ENCODE measurements at places on chromosomes 3 and 15.

- DNase-seq: no peak
Measured at GRCh38 chr15:57464480-57464879, 88.2 kb downstream of the CGNL1 start.

- no peak for DNase-seq
Measured at GRCh38 chr3:176275538-176275937, 921.7 kb downstream of the TBL1XR1 start.

DNA sequence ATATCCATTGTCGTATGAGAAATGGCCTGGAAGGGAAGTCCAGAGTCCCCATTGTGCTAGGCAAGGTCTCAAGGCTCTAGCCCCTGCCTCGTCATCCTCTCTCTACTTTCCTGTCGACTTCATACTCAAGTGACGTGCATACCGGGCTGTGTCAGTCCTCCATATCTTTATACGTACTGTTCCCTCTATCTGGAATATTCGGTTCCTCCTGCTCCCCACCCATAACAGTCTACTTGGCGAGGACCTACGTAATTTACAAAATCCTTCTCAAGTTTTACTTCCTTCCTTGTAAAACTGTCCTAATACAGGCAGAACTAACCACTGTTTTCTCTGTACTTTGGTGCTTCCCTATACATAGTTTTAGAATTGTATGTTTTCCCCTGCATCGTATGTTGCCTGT, 2.2 kb upstream of the ALPK3 start:
- DNase-seq: no peak

DNA sequence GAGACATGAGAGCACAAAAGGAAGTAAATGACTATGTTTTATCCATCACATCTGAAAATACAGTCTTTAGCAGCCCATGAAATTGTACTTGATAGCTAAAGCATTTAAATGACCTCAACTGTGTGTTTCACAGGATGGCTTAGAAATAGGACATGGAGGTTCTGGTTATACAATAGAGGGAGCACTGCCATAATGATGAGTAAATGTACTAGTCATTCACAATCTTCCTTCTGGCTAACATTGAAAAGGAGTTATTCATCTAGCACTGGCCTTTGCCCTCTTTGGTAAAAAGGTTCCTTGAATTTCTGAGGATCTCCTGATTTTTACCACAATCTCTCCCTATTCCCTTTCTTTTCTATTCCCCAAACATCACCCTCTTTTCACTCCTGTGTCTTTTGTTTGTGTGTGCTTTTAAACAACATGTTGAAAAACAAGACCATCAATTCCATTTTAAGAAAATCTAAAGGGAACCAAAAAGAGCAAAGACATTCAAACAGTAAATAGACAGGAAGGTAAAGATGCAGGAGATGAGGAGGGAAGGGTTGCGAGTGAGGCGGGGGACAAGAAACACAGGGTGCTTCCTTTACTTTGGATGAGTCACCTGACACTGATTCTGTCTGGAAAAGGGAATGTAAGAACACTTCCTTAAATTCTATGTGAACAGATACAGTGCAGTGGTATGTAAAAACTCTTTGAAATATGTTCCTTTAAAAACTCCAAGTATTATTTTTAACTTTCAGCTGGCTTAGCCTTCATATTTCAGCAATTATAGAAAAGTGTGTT, 619.0 kb downstream of the MECOM start:
- DNase-seq: no peak

DNA sequence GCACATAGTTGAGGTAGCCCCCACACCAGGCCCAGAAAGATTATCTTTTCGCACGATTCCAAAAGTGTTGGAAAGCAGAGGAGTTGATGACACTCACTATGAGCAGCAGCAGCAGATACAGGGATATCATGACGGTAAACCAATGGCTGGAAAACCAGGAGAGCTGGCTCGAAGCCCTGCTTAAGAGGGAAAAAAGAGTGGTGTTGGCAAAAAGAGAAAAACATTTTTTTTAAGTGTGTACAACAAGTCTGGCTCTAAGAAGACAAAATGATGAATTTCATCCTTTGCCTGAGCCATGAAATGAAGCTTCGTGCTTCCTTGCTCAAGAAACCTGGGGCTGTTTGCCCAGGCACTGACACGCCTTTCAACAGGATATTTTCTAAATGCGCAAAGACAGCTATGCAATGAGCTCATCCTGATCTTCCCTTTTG, 27.3 kb downstream of the PARP16 start:
- DNase-seq: no peak

- no peak for DNase-seq
Measured at GRCh38 chr15:80151576-80151975, 1.2 kb upstream of the FAH start.

GRCh38 chr3:68448510-68449383, 483.6 kb downstream of the TAFA4 start:
- DNase-seq: no peak

- DNase-seq: no peak
Measured at GRCh38 chr3:194938845-194939531, 253.3 kb downstream of the FAM43A start.

GRCh38 chr3:85594676-85595075, 635.9 kb downstream of the CADM2 start:
- DNase-seq: no peak

DNA sequence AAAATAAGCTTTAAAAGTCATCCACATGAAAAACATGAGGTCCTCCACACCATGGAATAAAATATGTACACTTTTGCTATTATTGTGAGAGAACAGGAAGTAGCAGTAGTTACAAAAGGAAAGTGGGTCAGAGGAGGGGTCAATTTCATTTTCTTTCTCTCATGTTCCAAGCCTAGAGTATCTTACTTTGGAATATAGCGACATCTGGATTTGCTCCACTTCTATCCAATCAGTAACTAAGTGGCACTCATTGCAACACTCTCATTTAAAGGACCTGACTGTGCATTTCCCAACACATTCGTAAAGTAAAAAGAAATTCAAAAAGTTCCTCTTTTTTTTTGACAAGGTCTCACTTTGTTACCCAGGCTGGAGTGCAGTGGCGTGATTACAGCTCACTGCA, 637.3 kb downstream of the TUSC7 start:
- DNase-seq: no peak

DNA sequence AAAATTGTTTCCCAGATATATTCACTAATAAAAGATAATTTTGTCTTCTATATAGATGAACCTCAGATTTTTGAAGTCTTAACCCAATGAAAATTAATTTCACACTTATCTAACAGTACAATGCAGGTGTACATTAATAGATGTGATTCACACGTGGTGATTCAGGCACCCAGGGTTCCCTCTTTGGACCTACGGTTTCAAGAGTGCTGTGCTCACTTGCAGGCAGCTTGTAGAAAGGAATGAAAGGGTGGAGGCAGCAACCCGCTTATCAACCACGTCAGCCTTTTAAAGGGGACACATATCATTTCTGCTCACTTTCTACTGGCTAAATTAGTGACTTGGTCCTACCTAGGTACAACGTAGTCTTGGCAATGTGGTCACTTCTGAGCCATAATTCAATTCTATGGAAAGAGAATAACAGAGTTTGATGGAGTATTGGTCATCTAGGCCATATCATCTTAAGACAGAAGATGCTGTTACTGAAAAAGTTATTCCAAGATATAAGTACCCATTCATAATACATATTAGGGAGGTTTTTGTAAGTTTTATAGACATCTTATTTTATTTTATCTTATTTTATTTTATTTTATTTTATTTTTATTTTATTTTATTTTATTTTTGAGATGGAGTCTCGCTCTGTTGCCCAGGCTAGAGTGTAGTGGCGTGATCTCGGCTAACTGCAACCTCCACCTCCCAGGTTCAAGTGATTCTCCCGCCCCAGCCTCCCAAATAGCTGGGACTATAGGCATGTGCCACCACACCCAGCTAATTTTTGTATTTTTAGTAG, 37.9 kb downstream of the ACP3 start:
- DNase-seq: no peak

GRCh38 chr3:161690299-161690620, 193.7 kb downstream of the OTOL1 start:
- DNase-seq: no peak

GRCh38 chr3:155553326-155553725, 191.5 kb downstream of the PLCH1 start:
- DNase-seq: no peak

DNA sequence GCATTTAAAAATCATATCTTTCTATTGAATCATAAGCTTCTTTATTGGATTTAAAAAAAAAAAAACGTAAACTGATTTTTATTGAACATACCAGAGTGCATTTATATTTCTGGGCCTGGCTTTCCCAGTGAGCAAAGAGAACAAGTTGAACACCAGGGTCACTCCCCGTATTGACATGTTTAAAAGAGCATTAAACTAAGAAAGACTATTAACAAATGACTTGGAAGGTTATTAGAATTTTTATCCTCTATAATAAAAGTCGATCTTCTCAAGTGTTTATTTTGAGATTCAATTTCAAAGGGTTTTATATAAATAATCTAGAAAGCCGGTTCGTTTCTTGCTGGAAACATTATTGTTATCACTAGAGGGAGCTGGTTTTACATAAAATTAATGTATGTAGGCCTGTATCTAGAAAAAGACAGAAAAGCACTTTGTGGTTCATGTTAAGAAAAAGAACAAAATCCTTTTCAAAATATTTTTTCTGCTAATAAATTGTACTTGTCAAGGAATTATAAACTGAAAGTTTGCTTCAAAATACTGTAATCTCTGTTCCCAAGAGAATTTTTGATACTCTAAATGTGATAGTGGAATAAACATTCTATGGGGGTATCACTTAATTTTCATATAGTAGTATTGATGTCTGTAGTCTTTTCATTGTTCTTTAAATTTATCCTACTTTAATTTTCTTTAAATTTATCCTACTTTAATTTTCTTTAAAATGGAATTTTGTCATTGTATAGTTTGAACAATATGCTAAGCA, 321.8 kb upstream of the MME start:
- DNase-seq: no peak

- no peak for DNase-seq
Measured at GRCh38 chr15:62306851-62307504, 141.9 kb upstream of the C2CD4B start.

GRCh38 chr3:14481018-14481645, 59.0 kb downstream of the GRIP2 start:
- DNase-seq: no peak

DNA sequence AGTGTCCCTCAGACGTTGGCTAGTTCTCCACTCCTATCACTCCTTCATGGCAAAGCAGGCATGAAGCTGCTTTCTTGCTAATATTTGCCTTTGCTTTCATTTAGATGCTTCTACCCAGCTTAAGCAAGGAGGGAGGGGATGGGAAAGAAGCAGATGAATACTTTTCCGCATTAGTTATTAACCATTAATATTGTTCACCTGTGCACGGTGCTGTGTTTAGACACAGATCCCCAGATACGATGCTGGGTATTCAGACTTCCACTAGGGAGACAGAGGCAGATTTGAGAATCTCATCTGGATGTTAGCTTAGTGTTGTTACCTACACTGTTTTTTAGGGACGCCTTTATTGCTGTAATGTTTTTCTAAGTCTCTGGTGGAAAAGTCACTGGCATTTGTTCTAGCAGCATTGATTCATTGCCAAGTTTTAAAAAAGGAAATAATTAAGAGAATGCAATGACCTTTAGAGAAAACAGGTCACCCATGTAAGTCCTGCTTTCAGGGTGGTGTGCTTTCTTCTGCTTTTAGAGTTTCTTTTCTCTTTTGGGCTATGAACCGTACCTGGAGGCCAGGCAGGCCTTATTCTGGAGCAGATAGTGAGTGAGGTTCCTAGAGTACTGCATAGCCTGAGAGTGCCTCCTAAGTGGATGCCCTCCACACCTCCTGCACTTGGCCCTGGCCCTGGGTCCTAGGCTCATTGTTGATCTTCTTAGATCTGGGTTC, 55.5 kb downstream of the MYZAP start:
- DNase-seq: no peak

GRCh38 chr3:4978966-4979427, 240 bp upstream of the BHLHE40 start:
- DNase-seq: peak; percentile 60

- no peak for DNase-seq
Measured at GRCh38 chr3:140898340-140899180, 43.1 kb upstream of the SLC25A36 start.

DNA sequence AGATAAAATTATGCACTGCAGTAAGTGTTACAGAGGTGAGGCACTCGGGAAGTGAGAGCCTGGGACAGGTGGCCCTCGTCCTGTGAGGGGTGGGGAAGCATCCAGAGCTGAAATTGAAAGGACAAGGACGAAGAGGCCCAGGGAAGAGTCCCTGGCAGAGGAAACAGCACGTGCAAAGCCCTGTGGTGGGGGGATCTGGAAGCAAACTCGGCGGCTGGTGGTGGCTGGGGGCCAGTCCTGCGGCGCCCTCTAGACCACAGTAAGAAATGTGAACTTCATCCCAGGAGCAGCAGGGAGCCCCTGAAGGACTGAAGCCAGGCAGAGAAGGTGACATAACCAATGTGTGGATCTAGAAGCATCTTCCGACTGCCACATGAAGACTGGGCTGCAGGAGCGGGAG, 42.8 kb downstream of the GRIP2 start:
- no peak for DNase-seq

DNA sequence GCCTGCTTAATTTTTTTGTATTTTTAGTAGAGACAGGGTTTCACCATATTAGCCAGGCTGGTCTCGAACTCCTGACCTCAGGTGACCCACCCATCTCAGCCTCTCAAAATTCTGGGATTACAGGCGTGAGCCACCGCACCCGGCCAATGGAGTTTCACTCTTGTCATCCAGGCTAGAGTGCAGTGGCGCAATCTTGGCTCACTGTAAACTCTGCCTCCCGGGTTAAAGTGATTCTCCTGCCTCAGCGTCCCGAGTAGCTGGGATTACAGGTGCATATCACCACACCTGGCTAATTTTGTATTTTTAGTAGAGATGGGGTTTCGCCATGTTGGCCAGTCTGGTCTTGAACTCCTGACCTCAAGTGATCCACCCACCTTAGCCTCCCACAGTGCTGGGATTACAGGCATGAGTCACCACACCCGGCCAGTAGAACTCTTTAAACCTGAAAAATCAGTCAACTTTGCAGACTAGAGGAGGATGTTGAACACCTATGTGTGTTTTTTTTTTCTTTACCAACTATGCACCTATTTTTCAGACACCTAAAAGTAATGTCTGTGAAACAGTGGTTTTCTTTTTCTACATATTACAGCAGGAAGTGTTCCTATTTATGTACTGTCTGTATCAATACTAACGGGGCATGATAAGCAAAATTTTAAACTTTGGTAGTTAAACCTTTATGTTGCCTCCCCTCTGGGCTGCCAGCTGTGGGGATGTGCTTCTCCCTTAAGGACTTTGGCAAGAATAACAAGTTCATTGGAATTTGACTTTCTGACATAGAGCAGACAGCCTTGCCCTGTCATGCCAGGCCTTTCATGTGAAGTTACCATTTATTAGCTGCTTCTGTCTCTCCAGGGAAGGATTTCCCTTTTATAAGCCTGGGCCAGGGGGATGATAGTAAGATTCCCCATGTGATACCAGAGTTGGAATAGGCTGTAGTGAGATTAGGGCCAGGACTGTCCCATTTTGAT, 8.1 kb downstream of the ARIH2 start:
- no peak for DNase-seq

DNA sequence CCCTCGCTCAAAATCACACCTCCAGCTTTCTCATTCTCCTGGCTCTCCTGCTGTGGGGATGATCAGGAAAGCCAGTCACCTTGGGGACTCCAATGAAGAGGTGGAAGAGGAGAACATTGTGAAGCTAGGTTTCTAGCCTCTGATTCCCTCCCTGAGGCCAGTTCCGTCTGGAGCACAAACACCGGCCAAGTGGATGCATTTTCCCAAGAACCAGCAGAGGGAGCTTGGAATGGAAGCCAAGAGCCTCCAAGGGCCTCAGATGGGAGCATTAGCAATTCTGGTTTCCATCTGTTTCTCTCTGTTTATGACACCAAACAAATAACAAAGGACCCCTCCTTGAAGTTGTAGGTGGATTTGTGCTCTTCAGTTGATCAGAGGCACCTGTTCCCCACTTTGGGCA, 40.6 kb upstream of the NMNAT3 start:
- no peak for DNase-seq

GRCh38 chr3:62525281-62525680, 151.9 kb upstream of the FEZF2 start:
- no peak for DNase-seq

All from stimulated activated CD4-positive, alpha-beta T cell treated with anti-CD3 and anti-CD28 coated beads, TNF-alpha, amount 100 ng/mL, for 24 hours (primary cell).